Globus pallidus (tissue), 1 donor: ENCODE measurements at places on chromosomes 2 and 18.

GRCh38 chr2:222798528-222798927 lies 62.3 kb upstream of the ACSL3 start:
- no peak for DNase-seq

DNA sequence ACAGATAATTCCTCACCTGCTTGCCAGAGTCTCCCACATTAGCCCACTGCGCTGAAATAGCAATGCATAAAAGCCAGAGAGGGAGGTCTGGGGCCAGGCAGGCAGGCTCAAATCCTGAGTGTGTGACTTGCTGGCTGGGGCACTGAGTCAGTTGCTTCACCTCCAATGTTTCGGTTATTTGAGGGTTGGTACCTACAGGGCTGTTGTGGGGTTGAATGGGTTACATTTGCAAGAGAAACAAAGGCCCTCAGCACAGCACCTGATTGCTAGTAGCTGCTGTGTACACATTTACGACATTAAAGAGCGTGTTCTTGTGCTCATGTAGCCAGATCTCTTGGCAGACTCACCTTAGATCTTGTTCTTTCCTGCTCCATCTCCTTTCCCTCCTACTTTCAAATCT lies 34.1 kb upstream of the FAM110C start:
- DNase-seq, result no peak

GRCh38 chr2:43327119-43327518 lies 100.7 kb upstream of the ZFP36L2 start:
- DNase-seq, result no peak

DNA sequence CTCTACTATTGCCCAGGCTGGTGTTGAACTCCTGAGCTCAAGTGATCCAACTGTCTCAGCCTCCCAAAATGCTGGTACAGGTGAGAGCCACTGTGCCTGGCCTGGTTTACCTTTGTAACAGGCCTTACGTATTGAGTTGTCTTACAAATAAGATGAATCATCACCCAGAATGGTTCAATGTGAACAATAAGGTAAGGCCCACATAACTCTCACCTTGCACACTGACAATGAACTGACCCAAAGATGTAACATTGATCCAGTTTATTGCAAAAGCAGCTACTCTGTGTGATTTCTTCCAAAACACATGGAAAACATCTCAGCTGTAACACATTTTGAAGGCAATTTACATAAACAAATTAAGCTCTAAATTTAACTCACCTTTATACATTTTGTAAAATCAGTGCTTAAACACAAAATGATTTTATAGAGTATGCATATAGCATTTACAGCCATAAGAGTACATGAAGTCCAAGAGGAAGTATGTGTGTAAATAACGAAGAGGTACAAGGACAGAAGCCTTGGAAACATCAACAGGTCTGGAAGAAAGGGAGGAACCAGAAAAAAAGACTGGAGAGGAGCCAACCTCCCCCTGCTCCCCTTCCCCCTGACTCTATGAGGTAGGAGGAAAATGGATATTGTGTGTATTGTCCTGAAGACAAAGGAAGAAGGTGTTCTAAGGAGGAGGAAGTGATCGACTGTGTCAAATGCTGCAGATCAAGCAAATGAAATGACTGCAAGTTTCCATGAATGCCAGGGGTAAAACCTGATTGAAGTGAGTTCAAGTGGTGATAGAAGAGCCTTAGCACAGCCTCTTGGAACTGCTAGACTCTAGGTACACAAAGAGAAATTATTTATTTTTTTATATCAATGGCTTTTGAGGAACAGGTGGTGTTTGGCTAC lies 5.6 kb upstream of the WDFY1 start:
- DNase-seq, result no peak

DNA sequence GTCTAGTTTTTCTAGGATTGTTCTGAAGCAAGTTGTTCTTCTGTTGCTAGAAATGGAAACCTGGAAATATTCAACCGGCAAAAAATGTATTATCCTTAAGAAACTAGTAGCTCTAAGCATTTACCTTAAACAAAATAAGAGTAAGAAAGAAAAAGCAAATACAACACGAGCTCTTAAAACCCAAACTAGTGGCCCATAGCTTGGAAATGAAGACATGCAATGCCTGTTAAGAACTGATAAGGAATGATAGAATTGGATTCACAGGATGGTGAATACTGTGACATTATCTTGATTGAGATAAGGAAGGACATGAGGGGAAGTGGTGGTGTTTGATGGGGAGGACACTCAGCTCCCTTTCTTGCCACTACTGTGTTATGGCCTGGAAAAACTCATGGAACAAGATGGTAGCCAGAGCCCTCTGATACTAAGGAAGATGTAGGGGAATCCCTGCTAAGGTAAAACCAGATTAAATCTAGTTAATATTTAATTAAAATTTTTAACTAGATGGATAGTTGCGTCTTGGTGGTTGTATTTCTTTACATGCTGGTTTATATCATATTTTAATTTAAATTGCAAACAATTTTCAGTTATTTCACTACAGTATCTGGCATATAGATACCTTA lies 193.8 kb downstream of the LPIN1 start:
- DNase-seq, result no peak

DNA sequence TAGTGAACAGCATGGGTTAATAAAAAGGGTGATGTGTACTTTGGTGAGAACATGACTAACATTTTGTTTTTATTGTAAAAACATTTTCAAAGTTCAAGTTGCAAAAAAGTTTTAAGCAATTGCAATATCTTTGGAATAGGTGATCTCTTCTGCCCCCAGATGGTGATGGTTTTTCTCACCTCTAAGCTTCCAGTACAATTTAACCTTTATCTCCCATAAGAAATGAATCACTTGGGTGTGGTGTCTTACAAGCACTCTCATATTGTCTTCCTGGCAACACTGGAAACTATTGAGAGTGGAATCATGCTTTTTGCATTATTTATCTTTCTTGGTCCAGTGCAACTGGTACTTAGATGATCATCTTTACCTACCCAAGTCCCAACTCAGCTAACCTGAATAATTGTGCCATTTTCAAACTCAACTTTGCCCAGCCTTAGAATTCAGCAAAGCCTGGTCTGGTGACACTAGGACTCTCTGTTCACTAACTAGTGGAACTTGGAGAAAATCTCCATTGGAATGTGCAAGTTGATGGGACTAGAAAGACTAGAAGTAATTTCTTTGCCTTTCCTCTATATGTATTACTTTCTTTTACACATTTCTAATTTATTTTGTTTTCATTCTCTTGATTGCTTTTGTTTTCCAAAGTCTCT lies 964.7 kb upstream of the ZEB2 start:
- no peak for DNase-seq

DNA sequence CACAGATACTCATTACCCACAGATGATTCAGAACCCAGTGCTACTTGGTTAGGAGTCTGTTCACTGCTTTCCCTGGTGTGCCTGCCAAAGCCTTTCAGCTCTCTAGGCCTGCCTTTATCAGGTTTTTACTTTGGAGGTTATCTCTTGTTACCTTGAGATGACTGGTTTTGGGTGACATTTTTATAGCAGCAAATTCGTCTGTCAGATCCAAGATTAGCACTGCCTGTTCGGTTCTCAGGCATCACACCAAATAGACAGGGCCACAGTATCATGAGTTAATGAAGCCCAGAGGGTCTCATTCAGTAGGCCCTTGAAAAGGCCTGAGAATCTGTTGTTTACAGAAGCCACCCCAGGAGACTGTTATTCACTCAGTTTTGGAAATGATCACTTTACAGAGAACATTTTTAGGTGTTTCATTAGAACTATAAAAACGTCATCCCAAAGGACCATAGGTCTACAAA lies 121.2 kb downstream of the OSBPL6 start:
- DNase-seq, result no peak

DNA sequence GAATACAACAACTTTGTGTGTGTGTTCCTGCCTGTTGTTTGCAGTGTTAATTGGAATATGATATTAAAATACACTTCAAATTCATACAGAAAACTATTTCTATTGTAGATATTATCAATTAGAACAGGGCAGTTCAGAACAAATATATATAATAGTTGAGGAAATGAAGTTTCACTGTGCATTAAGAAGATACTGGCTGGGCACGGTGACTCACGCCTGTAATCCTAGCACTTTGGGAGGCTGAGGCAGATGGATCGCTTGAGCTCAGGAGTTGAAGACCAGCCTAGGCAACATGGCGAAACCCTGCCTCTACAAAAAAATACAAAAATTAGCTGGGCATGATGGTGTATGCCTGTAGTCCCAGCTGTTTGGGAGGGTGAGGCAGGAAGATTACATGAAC lies 79.3 kb downstream of the ASAP2 start:
- no peak for DNase-seq

GRCh38 chr2:9782197-9782719 lies 61.0 kb upstream of the TAF1B start:
- DNase-seq, result no peak

- no peak for DNase-seq
Measured at GRCh38 chr2:101420623-101421022, 33.3 kb upstream of the CREG2 start.

DNA sequence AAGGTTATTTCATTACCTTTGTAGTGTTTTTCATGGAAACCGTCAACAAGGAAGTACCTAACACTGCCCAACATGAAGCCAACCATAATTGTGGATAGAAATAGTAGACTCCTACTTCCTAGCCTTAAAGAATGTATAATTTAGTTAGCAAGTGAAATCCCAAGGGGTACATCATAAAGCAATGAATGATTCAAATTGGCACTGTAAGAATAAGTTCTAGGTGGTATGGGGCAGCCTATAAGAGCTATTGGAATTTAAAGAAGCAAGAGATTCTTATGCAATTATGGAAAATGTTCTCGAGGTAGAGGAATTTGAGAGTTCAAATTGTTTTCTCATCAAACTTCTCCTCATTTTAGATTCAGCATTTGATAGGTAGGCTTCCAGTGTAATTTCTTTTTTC lies 157.9 kb downstream of the FMNL2 start:
- DNase-seq, result no peak

DNA sequence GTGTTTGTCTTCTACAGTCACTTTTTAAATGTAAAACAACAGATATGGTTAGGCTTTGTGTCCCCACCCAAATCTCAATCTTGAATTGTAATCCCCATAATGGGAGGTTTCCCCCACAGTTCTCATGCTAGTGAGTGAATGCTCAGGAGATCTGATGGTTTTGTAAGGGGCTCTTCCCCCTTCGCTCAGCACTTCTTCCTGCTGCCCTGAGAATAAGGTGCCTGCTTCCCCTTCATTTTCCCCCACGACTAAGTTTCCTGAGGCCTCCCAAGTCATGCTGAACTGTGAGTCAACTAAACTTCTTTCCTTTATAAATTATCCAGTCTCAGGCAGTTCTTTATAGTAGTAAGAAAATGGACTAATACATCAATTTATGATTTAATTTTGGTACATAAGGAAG lies 118.0 kb upstream of the SNTG2 start:
- DNase-seq, result no peak

DNA sequence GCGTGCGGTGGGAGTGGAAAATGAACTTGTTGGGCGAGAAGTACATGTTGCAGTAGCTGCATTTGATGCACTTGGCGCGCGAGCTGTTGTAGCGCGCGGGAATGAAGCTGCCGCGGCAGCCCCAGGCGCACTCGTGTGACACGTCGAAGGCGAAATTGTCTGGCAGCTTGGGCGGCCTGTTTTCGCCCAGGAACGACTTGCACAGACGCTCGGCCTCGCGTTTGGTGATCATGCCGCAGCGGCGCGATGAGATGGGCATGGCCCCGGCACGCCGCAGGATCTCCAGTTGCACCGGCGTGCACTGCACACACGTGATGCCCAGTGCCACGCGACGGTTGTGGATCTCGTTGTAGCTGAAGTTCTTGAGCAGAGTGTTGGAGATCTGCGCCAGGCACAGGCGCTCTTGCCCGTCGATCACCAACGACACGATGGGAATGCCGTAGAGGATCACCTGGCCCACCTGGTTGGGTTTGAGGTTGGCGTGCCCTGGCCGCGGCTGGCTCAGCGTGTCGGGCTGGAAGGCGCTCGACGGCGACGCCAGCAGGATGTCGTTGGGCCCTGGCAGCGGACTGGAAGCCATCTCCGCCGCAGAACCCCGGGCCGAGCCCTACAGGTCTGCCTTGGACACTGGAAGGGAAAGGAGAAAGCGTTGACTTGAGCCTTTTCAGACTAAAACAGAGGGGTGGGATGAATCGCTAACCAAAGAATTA lies 2.7 kb downstream of the SKOR2 start:
- DNase-seq, result no peak

GRCh38 chr18:37566479-37567060 lies 972 bp upstream of the CELF4 start:
- DNase-seq, result peak; percentile 10

DNA sequence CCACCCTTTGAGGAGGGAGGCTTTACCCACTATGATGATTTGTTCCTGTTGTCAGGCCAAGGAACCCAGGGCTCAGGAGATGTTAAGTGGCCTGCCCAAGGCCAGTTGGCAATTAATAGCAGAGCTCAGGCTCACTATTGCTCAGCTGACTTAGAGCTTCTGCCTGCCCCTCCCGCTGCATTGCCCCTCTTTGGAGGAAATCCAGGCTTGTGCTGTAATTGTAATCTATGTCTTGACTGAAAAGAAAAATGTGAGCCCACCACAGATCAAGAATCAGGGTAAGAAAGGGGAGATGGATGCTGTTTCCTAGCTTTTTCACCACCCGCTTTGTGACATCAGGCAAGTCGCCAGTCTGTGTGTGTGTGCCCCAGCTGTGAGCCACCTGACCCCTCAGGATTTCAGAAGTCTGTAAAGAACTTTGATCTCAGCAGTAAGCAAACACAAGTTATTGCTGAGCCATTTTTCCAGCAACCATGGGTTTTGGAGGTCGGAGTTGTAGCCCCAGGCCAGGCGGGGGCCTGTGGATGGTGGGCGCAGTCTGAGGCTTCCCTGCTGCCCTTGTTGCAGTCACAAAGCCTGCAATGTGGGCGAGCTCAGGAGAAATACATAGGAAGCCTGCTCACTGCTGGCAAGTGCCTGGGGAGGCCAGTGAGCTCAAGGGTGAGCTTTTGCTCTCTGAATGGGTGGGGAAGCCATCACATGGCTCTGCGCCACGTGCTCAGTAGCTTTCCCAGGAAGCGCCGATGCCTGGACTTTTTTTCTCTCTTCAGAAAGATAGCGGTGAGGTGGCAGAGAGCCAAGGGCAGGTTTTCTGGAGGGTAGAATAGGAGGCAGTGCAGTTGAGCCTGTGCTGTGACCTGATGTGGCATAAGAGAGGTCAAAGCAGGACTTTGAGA lies 6.1 kb downstream of the CABLES1 start:
- DNase-seq, result no peak

GRCh38 chr18:63559567-63560491 lies 17.7 kb downstream of the SERPINB12 start:
- no peak for DNase-seq

- no peak for DNase-seq
Measured at GRCh38 chr18:36064027-36064808, 3.1 kb downstream of the RPRD1A start.

DNA sequence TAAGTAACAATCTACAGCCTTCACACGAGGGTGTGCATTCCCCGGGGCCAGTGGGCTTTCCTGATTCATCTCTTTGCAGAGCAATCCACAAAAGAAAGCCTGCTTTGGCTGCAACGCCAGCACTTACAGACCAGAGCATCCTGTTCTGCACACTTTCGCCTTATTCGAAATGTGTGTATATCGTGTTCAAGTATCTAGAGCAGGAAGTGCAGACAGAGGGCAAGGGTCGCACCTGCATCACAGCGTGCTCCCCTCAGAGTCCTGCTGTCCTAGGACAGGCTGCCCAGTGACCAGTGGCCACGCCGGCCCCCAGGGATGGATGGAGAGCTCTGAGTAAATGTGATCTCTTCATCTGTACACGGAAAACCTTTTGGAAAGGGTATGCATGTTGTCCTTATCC lies 264.3 kb downstream of the ZNF516 start:
- no peak for DNase-seq

GRCh38 chr2:128625421-128625820 lies 306.8 kb upstream of the HS6ST1 start:
- DNase-seq, result no peak

- no peak for DNase-seq
Measured at GRCh38 chr2:25265802-25266201, 75.9 kb downstream of the DNMT3A start.
